ENCODE measurements at places on chromosomes 1 and 21. TPM values are rescaled to one million over a fixed set of nuclear protein-coding genes. Genes with fewer than 3 reads are reported as not detected.

DNA sequence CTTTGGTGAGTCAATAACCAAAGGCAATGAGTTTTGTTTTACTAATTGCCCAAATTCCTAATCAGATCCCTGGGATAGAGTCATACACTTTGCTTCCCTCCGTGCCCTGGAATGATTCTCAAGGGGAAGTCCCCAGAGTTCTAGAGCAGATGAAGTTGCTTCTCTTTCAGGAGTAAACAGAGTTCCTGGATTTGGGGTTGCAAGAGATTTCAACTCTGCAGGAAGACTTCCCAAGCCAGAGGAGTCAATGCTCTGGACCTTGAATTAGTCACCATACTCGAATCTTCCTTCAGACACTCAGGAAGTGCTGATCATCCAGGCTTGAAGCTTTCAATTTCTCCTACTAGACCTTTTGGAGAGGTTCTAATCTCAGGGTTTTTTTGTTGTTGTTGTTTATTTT is 39.6 kb downstream of the FCER1A start:
- no peak for DNase-seq

RPE65 gene
- total RNA-seq: 0.58 TPM

GRCh38 chr1:32632829-32633228 is 17.5 kb downstream of the ZBTB8OS start:
- no peak for DNase-seq

EDN2 gene
- total RNA-seq: 71.8 TPM

DNA sequence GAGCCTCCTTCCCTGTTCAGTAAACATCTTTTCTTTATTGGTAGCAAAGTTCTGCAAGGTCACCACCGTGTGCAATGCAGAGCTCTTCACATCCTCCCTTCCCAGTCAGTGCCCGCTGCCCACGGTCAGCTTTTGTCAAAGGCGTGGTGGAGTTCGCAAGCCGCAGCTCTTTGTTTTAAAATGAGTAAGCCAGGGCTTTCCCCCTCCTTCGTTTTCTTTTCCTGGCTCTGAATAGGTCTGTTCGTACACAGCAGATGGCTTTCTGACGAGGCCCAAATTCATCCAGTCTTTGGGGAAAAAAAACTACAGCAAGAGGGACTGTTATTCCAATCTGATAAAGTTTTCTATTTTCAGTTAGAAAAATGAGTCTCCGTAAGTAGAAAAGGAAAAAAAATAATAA is 153.2 kb downstream of the LRIG2 start:
- peak; percentile 47 for DNase-seq
